ENCODE measurements at places on chromosomes 2 and 18.

DNA sequence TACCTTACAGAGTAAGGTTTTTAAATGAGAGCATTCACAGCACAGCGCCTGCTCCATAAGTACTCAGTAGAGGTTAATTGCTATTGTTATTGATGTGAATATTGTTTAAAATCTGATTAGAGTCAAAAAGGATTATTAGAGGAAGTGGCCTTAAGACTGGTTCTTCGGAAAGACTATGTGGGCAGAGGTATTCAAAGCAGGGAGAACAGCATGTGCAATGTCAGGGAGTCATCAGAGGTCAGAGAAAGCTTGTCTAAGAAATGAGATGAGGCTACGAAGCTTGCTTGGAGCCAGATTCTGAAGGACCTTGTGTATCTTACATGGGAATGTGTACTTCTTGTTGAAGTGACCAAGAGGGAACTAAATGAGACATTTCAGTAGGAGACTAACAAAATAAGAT, 49.8 kb downstream of the PMS1 start:
- no peak for DNase-seq

- no peak for DNase-seq
Observed at GRCh38 chr18:3111523-3112240, 98.7 kb upstream of the LPIN2 start.

DNA sequence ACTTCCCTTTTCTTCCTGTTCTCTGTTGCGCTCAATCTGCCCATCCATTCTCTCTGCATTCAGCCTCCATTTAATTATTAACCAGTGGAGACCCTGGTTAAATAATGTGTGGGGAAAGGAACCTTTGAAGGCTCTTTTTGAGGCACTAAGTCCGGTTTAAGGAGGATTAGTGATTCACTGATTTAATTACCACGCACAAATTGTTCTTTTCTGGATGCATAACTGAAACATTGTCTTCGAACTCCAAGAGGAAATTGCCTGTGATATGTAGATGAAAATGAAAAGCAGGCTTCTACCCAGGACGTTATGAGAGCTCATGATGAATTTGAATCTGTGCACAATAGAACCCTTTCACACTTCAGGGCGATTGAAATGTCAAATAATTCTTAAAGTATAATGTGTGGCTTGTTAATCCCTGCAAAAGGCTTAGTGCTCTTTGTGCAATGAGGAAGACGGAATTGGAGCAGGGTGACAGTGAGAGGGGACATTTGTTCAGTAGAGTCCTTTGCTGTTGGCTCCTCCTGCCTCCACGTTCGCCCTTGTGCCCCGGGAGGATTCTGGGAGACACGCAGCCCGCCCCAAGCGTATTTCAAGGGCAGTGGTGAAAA, 51.1 kb upstream of the ZNF236 start:
- no peak for DNase-seq

DNA sequence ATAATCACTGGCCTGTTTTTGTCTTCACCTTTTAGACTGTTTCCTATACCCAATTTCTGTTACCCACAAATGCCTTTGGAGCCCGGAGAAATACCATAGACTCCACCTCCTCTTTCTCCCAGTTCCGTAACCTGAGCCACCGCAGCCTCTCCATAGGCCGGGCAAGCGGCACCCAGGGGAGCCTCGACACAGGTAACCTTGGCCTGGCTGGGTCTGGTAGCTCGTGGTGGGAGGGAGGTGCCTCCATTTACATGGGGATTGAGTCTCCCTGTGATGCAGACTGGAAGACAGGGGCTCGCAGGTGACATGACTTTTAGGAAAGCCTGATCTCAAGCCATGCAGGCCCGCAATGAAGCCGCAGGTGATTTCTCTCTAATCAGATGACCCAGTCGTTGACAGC, 100.6 kb downstream of the CABLES1 start:
- DNase-seq = no peak

DNA sequence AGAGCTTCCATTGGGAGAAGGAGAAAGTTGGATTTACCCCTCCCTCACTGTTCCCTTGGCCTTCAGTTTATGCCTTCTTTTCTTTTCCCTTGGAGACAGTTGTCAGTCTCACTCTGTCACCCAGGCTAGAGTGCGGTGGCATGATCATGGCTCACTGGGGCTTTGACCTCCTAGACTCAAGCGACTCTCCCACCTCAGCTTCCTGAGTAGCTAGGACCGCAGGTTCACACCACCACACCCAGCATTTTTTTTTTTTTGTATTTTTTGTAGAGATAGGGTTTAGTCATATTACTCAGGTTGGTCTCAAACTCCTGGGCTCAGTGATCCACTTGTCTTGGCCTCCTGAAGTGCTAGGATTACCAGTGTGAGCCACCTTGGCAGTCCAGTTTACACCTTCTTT, 49.9 kb downstream of the SLC9A4 start:
- no peak for DNase-seq

- peak; percentile 20 for DNase-seq
Observed at GRCh38 chr2:26691881-26692278, 642 bp upstream of the KCNK3 start.

DNA sequence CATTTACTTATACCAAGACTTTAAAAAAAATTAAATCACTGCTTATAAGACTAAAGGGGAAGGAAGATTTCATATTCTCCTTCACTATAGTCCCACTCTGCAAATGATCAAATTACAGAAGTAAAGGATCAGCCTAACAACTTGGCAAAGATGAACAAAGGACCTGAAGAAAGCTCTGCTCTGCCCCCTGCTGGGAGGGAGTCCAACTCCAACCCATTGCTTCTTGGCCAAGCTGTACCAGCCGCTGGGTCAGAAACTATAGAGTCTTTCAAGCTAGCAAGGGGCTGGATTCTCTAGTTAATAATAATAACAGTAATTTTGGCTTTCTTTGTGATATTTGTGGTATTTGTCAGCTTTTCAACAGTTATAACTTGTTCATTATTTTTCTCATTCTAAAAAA, 927.0 kb upstream of the CRIM1 start:
- peak; percentile 37 for DNase-seq

All from left kidney (tissue), 8 donors.